ENCODE measurements at places on chromosomes 7 and 10. TPM values are rescaled to one million over a fixed set of nuclear protein-coding genes. Genes with fewer than 3 reads are reported as not detected.

- H3K36me3 ChIP-seq: no peaks in the 10 kb centered on the region
- no peaks in the 10 kb centered on the region for H3K27me3 ChIP-seq
- no peak overlapping the region for H3K4me3 ChIP-seq
- H3K27ac ChIP-seq: no peak overlapping the region
These were observed 156.0 kb downstream of the GLI3 start for GRCh38 chr7:42080841-42081586.

CH25H gene
- total RNA-seq: not detected

GRCh38 chr7:80175744-80176143 lies 41.1 kb downstream of the GNAI1 start:
- no peak overlapping the region for H3K27ac ChIP-seq
- peaks cover 24% of the 10 kb centered on the region for H3K4me1 ChIP-seq
- no peak for DNase-seq
- peaks cover 45% of the 10 kb centered on the region for H3K36me3 ChIP-seq
- no peak overlapping the region for H3K4me3 ChIP-seq

GRCh38 chr10:60277656-60278055 lies 112.0 kb downstream of the ANK3 start:
- peaks cover 13% of the 10 kb centered on the region for H3K4me1 ChIP-seq
- H3K27ac ChIP-seq: no peak overlapping the region
- DNase-seq: no peak
- H3K36me3 ChIP-seq: no peaks in the 10 kb centered on the region
- no peak overlapping the region for H3K4me3 ChIP-seq

DNA sequence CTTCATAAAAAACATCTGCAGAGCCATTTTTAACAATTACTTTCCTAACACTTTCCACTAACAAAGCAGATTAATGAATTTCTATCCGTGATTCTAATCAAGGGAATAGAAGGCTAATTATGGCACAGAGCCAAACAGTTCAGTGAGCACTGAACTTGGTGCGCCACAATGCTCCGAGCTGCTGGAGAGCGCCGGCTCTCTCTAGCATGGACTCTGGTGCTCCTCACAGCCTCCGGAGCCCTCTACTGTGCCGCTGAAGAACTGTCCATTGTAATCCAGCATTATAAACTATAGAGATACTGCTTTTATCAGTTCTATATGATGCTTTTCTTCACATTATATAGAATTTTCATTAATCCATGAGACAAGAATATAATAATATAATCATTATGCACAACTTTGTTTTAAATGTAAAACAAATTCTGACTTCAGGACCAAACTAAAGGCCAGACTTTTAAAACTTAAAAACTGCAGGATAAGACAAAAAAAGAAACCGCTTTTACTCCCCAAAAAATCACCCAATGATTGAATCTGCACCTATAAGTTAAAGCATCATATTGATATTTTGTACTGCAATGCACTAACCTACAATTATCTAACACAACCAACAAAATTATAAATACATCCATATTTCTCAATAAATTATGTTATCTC lies 123.6 kb downstream of the RNF32 start:
- DNase-seq: peak; percentile 52
- H3K27ac ChIP-seq: no peak overlapping the region
- peaks cover 7% of the 10 kb centered on the region for H3K4me1 ChIP-seq
- no peaks in the 10 kb centered on the region for H3K27me3 ChIP-seq
- H3K36me3 ChIP-seq: peaks cover 9% of the 10 kb centered on the region

- no peaks in the 10 kb centered on the region for H3K36me3 ChIP-seq
- no peak for DNase-seq
- H3K4me3 ChIP-seq: no peak overlapping the region
- H3K4me1 ChIP-seq: peaks cover 36% of the 10 kb centered on the region
- H3K27ac ChIP-seq: peak overlapping the region; percentile 18
These were observed 240.3 kb upstream of the KAT6B start for GRCh38 chr10:74586088-74586585.

- H3K27me3 ChIP-seq: peaks cover 14% of the 10 kb centered on the region
- DNase-seq: no peak
- no peaks in the 10 kb centered on the region for H3K36me3 ChIP-seq
- H3K4me1 ChIP-seq: peaks cover 18% of the 10 kb centered on the region
- no peak overlapping the region for H3K27ac ChIP-seq
These were observed 18.0 kb upstream of the FBXW4 start for GRCh38 chr10:101712997-101713396.

GRCh38 chr10:48657416-48657815 lies 27.3 kb upstream of the WDFY4 start:
- H3K27me3 ChIP-seq: peaks cover 8% of the 10 kb centered on the region
- no peak for DNase-seq
- no peak overlapping the region for H3K4me3 ChIP-seq

COPG2 gene
- 26.0 TPM for total RNA-seq

- H3K27me3 ChIP-seq: peaks cover 6% of the 10 kb centered on the region
- no peak overlapping the region for H3K27ac ChIP-seq
- peaks cover 44% of the 10 kb centered on the region for H3K4me1 ChIP-seq
- no peak for DNase-seq
These were observed 73.8 kb upstream of the ATP6V0A4 start for GRCh38 chr7:138871814-138872090.

GRCh38 chr7:92584953-92585352 lies 5.2 kb downstream of the FAM133B start:
- H3K4me1 ChIP-seq: peaks cover 47% of the 10 kb centered on the region
- no peak overlapping the region for H3K4me3 ChIP-seq
- H3K36me3 ChIP-seq: peaks cover 34% of the 10 kb centered on the region
- H3K27me3 ChIP-seq: no peaks in the 10 kb centered on the region

GRCh38 chr10:98090822-98091221 lies 43.6 kb upstream of the R3HCC1L start:
- H3K36me3 ChIP-seq: no peaks in the 10 kb centered on the region
- no peaks in the 10 kb centered on the region for H3K4me1 ChIP-seq
- peaks cover 14% of the 10 kb centered on the region for H3K27me3 ChIP-seq
- H3K27ac ChIP-seq: no peak overlapping the region

DNA sequence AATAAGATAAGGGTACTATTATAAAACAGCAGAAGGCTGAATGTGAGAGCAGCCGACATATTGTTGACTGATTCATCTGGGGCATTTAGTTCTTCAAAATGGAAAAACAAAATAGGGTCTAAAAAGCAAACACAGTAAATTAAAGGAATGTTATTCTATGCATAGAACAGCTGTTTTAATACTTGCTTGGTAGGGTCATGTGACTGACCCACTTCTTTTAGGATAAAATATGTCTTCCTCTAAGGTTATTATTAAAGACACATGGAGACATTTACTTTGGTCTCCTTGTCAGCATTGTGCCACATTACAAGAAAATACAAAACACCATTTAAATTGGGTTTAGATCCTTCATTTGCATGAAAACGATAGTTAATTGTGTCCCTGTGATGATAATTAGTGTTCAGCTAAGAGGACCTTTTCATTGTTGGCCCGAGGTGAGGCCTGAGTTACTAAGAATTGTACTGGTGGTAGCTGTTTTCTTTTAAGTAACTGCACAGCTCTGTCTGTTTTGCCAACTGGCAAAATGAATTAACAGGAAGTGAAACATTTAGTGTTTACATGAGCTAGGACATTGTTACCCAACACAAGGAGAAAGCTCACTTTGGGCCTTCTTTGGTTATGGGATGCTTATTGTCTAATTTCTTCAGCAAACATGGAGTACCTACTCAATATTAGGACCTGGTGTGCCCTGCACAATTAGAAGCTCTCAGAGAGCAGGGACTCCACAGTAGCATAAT lies 764.4 kb downstream of the LRMDA start:
- H3K4me1 ChIP-seq: peaks cover 7% of the 10 kb centered on the region
- no peaks in the 10 kb centered on the region for H3K36me3 ChIP-seq

CRPPA gene
- 2.1 TPM for total RNA-seq

GRCh38 chr10:131858118-131858515 lies 42.7 kb upstream of the PPP2R2D start:
- H3K27me3 ChIP-seq: peaks cover 4% of the 10 kb centered on the region
- H3K4me1 ChIP-seq: no peaks in the 10 kb centered on the region
- H3K4me3 ChIP-seq: no peak overlapping the region
- no peak for DNase-seq
- no peak overlapping the region for H3K27ac ChIP-seq

DNA sequence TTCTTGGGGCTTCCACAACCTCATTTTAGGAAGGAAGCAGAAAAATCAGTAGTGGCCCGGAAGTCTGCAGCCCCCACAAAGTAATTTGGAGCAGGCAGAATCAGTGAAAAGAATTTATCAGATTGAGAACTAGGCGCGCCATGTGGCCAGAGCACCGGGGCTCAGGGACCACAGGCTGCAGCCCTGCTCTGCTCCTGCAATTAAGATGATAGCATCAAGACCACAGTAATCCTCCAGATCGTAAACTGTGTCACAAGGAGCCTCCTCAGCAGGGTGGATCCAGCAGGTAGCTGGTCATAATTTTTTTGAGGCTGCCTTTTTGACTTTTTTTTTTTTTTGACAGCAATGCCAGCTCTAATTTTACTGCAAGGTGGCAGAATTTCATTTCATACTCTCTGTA lies 209.0 kb upstream of the ZMIZ1 start:
- no peak overlapping the region for H3K27ac ChIP-seq
- no peaks in the 10 kb centered on the region for H3K4me1 ChIP-seq
- no peak overlapping the region for H3K4me3 ChIP-seq

GRCh38 chr10:88791924-88792323 lies 10.6 kb upstream of the LIPM start:
- H3K27ac ChIP-seq: no peak overlapping the region
- peak; percentile 7 for DNase-seq
- peaks cover 29% of the 10 kb centered on the region for H3K4me1 ChIP-seq
- peaks cover 4% of the 10 kb centered on the region for H3K27me3 ChIP-seq

DNA sequence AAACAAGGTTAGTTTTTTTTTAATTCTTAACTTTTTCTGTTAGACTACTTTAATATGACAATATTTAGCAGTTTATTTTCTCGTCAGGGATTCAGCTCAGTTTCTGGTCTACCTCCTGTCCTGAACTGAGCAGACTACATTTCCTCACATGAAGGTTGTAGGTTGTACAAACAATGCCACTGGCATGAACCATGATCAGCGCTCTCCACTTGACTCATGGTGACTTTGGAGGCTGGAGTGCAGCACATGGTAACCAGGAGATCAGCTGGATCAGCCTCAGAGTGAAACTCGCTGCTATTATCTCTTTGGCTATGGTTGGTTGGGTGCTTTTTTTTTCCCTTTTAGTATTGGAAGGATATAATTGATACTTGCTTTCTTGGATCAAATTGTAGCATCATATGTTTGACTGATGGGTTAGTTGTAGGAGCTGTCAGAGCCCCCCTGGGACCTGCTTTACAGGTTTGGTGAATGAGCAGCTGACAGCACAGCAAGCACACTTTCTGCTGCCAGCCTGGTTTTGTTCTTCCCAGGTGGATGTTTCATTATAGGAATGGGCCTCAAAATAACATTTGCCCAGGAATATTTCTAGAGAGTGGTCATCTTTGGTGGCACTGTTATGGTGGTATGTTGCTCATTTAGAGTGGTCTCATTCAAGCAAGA lies 556.4 kb downstream of the AUTS2 start:
- peaks cover 6% of the 10 kb centered on the region for H3K36me3 ChIP-seq
- no peak for DNase-seq
- no peaks in the 10 kb centered on the region for H3K4me1 ChIP-seq
- no peak overlapping the region for H3K27ac ChIP-seq
- H3K4me3 ChIP-seq: no peak overlapping the region
- no peaks in the 10 kb centered on the region for H3K27me3 ChIP-seq

GRCh38 chr7:142434666-142435167 lies 176.9 kb upstream of the PRSS58 start:
- DNase-seq: no peak
- peaks cover 62% of the 10 kb centered on the region for H3K4me1 ChIP-seq
- no peak overlapping the region for H3K27ac ChIP-seq
- H3K27me3 ChIP-seq: no peaks in the 10 kb centered on the region
- H3K4me3 ChIP-seq: no peak overlapping the region

GRCh38 chr10:20635570-20635969 lies 261.5 kb downstream of the NEBL start:
- no peak overlapping the region for H3K27ac ChIP-seq
- no peaks in the 10 kb centered on the region for H3K27me3 ChIP-seq
- H3K36me3 ChIP-seq: no peaks in the 10 kb centered on the region
- H3K4me3 ChIP-seq: no peak overlapping the region
- no peaks in the 10 kb centered on the region for H3K4me1 ChIP-seq

DYNC1I1 gene
- total RNA-seq: not detected

GRCh38 chr7:12722636-12723605 lies 35.5 kb downstream of the ARL4A start:
- H3K36me3 ChIP-seq: no peaks in the 10 kb centered on the region
- H3K27ac ChIP-seq: no peak overlapping the region
- no peak overlapping the region for H3K4me3 ChIP-seq

GRCh38 chr7:143345428-143345900 lies 17.0 kb downstream of the FAM131B start:
- no peak for DNase-seq
- no peaks in the 10 kb centered on the region for H3K36me3 ChIP-seq

DNA sequence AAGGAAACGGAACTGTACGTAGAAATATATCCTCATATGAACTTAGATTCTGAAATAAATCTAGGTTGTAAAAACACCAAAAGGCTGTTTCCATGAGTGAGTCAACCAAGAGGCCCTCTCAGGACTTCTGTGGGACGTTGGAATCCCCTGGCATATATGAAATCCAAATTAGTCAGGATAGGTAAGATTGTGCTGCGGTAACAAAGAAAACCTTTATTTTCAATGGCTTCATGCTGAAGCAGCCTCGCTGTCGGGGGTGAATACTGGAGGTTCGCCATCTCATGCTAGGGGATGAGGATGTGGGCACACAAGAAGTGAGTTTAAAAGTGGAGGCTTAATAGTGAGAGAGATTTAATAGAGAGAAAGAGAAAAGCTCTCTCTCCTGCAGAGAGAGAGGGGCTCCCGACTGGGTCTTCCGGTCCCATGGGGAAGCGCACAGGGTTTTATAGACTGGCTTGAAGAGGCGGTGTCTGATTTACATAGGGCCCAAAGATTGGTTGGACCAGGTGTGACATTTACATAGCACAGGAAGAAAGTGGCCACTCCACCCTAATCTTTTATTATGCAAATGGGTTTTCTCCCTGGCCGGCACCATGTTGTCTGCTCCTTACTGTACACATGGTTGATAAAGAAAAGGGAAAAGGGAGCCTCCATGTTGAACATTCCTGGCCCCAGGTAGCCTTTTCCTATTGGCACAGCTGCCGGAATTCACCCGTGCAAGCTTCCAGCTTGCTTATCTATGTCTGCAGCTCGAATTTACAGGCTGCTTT lies 52.3 kb upstream of the SEPHS1 start:
- H3K27ac ChIP-seq: no peak overlapping the region
